ENCODE measurements at places on chromosomes 1 and 21.
A peak's percentile ranks its signal among the peaks of the same experiment; 100 is the strongest.

- DNase-seq = no peak
Observed at GRCh38 chr21:16076465-16076864, 346.7 kb downstream of the USP25 start.

DNA sequence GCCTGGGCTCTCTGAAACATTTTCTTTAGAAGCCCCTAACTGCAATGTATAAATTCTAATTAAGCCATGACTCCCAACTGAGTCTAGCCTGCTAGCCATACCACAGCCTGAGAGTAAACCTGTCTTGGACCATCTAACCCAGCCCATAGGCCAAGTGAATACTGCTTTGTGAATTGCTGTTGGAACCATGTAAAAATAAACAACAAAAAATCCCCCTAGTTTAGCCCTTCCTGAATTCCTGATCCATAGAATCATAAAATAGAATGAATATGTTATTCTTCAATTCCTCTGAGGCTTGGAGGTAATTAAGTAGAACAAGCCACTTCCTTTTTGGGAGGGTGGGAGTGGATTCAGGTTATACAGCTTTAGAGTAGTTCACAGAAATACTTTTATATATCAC is 1496.4 kb downstream of the MRPL39 start:
- no peak for DNase-seq

DNA sequence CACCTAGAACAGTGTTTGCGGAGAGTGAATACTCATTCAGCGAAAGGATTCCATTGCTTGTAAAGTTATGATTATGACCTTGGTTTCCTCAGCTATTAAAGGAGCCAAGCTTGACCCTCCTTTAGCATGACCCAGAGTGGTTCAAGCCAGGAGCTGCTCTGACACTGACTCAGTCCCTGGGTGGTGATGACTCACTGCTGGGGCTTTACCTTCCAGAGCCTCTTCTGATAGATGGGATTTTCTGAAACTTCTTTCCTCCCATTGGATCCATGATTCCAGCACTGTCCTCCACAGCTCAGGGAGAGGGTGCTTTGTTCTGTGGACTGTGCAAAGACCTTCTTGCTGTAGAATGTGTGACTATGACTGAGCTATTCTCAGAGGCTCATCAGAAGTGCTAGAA is 77.4 kb downstream of the S1PR1 start:
- DNase-seq = no peak

DNA sequence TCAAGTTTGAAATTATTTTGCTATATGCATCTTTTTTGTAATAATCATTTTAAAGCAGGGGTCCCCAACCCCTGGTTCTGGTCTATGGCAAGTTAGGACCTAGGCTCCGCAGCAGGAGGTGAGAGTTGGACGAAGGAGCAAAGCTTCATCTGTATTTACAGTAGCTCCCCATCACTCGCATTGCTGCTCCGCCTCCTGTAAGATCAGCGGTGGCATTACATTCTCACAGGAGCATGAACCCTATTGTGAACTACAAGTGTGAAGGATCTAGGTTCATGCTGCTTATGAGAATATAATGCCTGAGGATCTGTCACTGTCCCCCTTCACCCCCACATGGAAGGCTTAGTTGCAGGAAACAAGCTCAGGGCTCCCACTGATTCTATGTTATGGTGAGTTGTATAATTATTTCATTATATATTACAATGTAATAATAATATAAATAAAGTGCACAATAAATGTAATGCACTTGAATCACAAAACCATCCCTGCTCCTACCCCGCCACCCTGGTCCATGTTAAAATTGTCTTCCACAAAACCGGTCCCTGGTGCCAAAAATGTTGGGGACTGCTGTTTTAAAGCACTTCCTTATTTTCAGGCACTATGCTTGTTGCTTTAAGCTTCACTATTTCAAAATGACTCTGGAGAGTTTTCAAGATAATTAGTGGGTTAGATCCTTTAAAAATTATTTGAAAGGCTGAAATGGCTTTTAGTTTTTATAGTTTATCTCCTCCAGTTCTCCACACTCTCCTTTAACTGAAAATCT is 74.8 kb downstream of the PLA2G4A start:
- no peak for DNase-seq

DNA sequence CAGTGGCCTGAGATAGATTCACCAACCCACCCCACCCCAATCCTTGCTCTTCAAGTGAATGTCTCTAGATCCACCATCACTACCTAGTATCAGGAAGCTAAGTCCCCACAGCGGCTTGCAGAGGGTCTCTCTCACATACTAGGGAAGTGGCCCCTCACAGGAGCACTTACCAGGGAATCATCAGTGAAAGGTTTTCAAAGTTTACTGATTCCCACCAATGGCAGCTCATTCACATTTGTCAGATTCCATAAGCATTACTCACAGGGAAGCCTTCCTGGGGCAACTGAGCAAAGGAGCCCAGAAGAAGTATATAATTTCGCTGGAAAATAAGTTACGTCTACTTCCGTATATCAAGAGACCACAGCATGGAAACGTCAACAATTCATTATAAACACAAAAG is 120.8 kb downstream of the GREM2 start:
- DNase-seq = no peak

DNA sequence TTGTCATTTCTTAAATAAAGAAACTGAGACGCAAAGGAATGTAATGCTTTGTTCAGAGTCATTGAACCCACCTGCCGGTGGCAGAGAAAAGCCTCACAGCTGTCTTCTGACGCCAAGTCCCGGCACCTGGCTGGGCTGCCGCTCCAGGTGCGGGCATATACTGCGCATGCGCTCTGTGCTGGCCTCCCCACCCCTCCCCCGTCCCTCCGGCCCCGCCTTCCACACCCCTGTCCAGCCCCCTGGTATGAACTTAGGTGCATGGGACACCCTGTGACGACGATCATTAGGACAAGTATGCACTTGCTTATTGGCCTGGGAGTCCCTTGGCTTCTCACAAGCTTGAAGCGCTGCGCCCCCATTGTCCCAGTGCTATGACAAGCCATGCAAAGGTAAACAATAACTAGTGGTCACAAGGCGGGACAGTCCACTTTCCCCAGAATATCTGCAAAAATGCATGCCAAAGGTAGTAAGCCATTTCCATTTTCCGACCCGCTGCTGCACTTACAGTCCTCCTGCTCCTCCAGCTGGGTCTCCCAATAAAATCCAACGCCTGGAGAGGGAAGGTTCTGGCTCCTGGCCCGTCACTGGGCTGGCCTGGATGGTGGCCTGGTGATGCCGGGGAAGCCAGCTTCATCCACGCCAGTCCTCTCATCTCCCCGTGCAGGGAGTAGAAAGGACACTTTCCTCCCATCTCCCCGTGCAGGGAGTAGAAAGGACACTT is 100.4 kb downstream of the PSMG1 start:
- DNase-seq = no peak

DNA sequence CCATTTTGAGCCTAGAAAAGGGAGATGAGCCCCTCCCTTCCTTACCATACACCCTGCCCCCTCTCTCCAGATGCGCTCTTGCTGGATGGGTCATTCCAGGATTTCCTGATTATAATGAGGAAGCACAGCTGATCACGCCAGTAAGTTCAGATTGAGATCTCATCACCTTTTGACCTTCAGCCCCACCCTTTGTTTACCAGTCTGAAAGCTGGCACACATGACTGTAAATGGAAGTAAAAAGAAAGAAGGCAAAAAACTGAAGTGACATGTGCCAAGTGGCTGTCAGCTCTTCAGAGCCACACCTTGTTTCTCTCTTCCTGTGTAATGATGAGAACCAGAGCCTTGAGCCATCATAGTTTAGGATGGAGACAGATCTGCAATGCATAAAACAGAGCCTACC is 27.9 kb downstream of the S1PR1 start:
- no peak for DNase-seq

DNA sequence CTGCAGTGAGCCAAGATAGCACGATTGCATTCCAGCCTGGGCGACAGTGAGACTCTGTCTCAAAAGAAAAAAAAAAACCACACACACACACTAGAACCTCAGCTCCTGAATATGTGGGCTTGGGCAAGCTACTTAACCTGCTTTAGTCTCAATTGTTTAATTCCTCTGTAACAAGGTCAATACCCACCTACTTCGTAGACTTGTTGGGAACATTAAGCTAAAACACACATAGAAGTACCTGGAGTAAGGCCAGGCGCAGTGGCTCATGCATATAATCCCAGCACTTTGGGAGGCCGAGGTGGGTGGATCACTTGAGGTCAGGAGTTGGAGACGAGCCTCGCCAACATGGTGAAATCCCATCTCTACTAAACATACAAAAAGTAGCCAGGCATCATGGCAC is 77.1 kb downstream of the CLSTN1 start:
- DNase-seq = no peak

- DNase-seq = no peak
Observed at GRCh38 chr1:156969496-156969895, 49.1 kb downstream of the LRRC71 start.

GRCh38 chr1:67941746-67942145 is 108.5 kb upstream of the GNG12 start:
- no peak for DNase-seq

- DNase-seq = peak; percentile 81
Observed at GRCh38 chr1:105243969-105244368, 1494.3 kb downstream of the AMY1C start.

GRCh38 chr1:172746091-172746949 is 87.4 kb downstream of the FASLG start:
- no peak for DNase-seq

DNA sequence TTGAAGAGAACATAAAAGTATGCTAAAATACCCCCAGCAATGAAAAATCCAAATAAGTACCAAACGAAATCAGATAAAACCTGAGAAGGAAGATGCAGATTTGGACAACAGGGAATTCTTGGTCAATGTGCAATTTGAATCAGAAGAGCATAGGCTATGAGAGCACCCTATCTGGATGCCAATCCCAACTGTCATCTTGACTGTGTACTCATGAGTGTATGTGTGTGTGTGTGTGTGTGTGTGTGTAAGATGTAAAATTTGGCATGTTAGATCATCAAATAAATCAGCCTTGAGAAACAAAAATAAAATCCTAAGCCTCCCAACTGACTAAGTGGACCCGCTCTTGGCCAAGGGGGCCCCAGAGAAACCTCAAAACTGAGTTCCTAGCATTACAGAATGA is 18.0 kb upstream of the SPRR2G start:
- DNase-seq = no peak

- DNase-seq = no peak
Observed at GRCh38 chr1:200448034-200448762, 38.4 kb upstream of the ZNF281 start.

GRCh38 chr1:19656780-19657466 is 7.8 kb upstream of the HTR6 start:
- no peak for DNase-seq

- no peak for DNase-seq
Observed at GRCh38 chr21:34808569-34809204, 139.9 kb downstream of the CLIC6 start.

DNA sequence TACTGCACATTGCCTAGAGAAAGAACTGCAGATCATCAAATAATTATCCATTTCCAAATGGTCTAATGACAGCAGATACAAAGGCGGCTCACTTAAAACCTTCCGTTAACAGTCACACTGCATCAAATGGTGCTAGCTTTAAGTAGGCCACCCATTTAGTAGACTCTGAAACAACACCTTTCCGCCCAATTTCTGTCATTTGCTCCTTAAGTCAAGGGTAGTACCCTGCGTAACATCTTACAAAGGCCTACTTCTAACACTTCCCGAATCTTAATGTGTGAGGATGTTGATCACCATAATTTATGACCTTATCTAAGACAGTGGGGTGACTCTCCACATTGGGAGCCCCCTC is 692 bp upstream of the RALGPS2 start:
- no peak for DNase-seq

- DNase-seq = no peak
Observed at GRCh38 chr1:33898881-33899280, 35.0 kb downstream of the HMGB4 start.

GRCh38 chr1:72623299-72623708 is 341.0 kb upstream of the NEGR1 start:
- DNase-seq = no peak

DNA sequence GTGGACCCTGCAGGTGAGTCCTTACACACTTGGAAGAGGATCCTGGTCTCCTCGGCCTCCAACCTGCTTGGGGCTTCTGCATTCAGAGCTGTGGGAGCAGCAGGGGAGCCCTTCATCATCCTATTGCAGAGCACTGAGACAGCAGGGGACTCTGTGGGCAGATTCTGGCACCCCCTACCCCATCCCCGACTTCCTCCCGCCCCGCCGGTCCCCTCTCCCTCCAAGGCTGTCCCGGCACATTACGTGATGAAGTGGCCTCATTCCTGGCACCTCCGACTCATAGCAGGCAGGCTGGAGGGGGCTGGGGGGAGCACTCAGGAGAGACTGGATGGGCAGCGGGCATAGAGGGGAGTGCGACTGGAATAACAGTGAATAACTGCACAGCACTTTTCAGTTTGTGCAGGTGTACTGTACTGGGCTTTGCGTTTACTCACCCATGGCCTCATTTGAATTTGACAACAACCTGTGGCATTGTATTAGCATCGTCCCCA is 394.1 kb downstream of the MATN1 start:
- no peak for DNase-seq

GRCh38 chr1:187634940-187635339 is 806.2 kb downstream of the PLA2G4A start:
- DNase-seq = no peak

- DNase-seq = no peak
Observed at GRCh38 chr21:32135401-32136363, 143.2 kb downstream of the MIS18A start.

DNA sequence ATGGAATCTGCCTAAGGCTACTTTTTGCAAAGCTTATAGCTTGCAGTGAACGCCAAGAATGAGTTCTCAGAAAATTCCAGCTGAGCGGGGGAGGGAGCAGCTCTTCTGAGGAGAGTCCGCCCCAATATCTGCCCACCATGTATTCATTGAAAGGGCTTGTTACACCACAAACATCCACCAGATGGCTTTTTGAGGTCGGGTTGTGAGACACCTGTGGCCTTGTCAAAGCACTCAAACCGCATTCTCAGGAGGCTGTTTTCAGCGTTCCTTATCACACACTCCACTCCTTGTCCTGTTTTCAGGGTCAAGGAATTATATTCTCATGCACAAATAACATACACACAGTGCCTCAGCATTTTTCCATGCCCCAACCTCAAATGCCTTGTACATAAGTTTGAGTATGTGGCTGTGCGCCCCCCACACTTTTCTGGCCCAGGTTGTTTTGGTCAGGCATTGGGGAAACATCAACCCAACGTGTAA is 3.9 kb upstream of the C4BPB start:
- DNase-seq = no peak

Measured in NCI-H1417 treated with DMSO at 0.1 percent for 48 hours (cell line).